COLO829 (cell line): ENCODE measurements at places on chromosomes 16 and 17.

DNA sequence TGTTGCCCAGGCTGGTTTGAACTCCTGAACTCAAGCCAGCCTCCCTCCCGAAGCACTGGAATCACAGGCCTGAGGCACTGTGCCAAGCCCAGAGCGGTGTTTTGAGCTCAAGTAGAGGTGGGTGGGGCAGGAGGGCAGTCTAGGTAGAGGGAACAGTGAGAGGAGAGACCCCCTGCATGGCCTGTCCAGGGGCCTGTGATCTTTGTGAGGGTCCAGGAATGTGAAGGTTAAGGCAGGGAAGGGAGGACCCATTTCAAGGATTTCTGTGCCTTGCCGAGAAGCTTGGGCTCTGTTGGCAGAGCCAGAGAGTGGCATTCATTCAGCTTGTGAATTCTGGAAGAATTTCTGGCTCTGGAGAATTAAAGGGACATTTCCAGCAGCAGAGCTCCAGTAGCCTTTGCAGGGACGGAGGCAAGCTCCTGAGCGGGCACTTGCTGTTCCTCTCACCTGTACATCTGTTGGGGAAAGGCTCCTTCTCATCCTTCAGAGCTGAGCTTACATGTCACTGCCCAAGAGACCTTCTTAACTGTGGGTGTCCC is 2.7 kb downstream of the WWOX start:
- no peak for DNase-seq

GRCh38 chr17:7132511-7133094 is 18.0 kb upstream of the ASGR2 start:
- DNase-seq, result no peak

GRCh38 chr17:73657473-73658116 is 13.3 kb upstream of the SDK2 start:
- DNase-seq, result no peak

- DNase-seq, result no peak
Measured at GRCh38 chr17:79218175-79218824, 143.7 kb downstream of the ENGASE start.

GRCh38 chr17:630801-631200 is 83.8 kb downstream of the VPS53 start:
- no peak for DNase-seq

DNA sequence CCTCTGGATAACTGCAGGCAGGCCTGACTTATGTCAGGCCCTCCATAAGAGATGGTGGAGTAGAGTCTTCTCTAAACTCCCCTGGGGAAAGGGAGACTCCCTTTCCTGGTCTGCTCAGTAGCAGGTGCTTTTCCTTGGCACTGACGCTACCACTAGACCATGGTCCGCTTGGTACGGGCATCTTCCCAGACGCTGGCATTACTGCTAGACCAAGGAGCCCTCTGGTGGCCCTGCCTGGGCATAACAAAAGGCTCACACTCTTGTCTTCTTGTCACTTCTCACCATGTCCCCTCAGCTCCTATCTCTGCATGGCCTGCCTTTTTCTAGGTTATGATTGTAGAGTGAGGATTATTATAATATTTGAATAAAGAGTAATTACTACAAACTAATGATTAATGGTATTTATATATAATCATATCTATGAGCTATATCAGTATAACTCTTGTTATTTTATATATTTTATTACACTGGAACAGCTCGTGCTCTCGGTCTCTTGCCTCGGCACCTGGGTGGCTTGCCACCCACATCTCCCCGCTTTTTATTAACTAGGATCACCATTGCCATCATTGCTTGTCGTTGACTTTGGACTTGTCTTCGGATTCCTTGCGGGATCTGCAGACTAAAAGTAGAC is 59.8 kb upstream of the ARL4D start:
- no peak for DNase-seq
